ENCODE measurements at places on chromosomes 3 and 15.

- no peak for DNase-seq
Measured at GRCh38 chr3:136804813-136805212, 14.1 kb upstream of the SLC35G2 start.

DNA sequence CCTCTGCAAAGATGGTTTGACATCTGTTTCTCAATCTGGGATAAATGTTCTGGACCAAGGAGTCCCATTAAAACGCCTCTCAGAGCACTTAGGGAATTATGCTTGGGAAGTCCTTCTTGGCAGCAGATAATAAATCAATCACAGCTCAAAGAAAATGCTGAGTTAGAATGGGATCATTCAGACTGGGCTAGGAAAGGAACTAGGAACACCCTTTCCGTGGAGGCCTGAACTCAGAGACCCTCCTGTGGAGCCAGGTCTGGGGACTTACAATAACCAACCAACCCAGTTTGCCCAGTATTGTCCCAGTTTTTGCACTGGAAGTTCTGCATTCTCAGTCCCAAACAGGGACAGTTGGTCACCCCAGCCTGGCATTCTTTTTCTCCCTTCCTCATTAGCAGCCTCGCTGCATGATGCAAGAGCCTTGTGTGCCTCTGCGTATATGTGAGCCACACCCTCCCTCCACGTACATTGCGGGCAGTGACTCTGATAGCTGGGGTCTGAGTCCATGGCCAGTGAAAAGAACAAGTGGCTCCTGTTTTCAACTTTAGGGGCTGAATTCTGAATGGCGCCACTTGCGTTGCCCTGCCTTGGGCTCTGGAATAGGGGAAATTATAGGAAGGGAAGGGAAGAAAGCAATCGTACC, 88.7 kb downstream of the SEMA5B start:
- DNase-seq = no peak

GRCh38 chr3:64290864-64291263, 65.6 kb upstream of the PRICKLE2 start:
- no peak for DNase-seq

- no peak for DNase-seq
Measured at GRCh38 chr15:80495401-80495942, 91.3 kb downstream of the ARNT2 start.

DNA sequence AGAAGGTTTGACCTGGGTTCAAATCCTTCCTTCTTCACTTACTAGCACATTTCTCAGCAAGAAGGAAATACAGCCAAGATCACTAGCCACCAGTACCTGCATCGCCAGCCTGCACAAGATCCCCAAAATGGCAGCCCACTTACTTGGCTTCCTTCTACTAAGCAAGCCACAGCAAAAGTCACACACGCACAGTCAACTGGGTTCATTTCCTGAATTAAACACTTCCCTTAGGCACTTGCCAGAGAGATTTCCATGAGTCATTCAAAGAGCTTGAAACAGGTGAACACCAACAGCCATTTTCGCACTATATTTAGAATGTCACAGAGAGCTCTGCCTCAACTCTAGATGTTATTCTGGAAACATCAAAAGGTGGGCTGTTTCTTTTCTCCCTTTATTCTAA, 42.6 kb downstream of the MGLL start:
- DNase-seq = no peak

DNA sequence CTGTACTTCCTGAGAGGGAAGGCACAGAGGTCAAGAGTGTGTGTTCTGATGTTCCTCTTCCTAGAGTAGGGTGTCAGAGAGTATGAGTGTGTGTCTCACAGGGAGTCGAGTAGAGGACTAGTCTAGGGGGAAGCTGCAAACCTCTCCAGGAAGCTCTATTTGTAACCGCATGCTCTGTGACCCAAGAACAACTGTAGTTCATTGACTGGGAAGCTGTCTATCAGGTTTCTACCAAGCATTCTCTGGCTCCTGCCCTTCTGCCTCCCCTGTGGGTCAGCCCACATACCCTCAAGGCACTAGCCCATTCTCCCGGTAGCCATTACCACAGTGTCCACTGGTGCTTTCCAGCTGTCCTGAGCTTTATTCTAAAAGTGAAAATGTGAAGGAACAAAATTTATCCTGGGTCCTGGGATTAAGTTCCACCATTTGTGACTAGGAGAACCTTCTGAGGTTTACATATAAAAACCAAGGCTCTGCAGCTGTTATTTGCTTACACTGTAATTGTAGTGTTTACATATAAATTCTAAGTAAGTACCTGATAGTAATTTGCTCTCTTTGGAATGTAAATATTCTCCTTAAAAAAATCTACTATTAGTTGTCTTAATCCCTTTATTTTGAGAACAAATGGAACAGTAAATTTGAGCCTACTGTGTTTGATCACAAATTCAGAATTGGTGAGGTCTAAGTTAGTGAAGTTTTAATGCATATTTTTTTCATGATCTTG, 40.7 kb downstream of the MYRIP start:
- no peak for DNase-seq

DNA sequence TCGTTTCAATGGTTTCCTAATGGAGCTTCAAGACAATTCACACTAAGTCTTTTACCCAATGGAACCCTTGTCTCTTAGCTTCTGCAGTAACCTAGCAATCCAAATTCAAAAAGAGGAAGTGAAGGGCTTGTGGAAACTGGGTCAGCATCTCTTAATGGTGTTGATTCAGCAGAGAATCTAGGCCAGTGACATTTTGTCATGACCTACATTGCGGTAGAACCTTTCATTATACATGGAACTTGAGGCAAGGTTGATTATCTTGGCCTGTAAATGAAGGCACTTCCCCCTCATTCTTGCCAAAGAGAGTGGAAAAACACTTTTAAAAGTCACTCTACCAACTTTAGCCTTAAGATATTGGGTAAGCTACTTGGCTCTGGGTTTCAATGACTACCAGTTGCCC, 42.8 kb downstream of the C2CD4B start:
- no peak for DNase-seq

DNA sequence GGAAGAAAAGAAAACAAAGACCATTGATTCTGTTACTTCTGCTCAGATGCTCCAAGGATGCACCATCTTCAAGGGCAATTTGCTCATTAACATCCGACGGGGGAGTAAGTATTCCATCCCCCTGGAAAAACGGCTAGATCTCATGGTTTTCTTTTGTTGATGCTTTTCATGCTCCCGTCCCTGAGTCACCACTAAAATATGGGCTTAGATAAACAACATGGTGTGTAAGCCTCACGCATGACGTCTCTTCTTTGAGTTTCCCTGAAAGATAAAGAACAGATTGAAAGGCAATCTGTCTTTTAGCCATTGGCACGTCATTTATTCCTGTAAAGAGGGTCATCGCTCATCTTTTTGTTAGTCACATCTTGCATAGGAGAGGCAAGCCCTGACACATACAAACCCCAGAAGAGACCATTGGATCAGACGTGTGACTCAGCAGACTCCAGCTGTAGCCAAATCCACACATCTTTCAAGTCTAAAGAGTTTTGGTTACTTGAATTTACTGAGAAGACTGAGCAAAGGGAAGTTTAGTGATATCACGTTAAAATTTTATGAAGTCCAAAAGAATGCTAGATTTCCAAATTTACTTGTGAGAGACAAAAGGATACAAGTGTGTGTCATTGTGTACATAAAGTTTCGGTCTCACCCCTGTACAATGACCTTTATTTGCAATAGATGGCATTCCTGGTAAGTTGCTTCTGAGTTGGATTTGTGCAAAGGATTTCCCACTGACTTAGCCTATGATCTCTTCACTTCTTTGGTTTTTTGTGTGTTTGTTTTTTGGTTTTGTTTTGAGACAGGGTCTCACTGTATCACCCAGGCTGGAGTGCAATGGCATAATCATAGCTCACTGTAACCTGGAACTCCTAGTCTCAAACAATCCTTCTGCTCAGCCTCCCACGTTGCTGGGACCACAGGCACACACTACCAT, 110.5 kb downstream of the PGPEP1L start:
- peak; percentile 96 for DNase-seq

DNA sequence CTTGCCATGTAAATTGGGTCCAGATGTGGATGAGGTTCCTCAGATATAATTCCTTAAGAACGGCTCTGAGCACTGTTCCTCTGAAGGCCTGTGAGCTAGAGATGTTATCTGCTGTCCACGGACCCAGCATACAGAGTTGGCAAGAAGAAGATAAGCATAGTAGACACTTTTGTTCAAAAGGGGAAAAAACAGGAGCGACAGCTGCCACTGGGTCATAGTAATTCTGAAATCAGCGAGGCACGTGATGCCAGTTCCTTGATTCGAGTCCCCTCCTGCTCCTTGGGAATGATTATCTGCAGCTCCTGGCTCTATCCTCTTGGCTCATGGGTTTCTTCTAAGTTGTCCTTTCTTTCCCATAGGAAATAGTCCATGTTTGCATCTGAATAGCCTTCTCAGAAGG, 2.5 kb upstream of the RAB7A start:
- DNase-seq = no peak

GRCh38 chr3:115113367-115113766, 33.7 kb downstream of the ZBTB20 start:
- DNase-seq = peak; percentile 6

- DNase-seq = no peak
Measured at GRCh38 chr3:124469555-124469954, 260.7 kb upstream of the UMPS start.

DNA sequence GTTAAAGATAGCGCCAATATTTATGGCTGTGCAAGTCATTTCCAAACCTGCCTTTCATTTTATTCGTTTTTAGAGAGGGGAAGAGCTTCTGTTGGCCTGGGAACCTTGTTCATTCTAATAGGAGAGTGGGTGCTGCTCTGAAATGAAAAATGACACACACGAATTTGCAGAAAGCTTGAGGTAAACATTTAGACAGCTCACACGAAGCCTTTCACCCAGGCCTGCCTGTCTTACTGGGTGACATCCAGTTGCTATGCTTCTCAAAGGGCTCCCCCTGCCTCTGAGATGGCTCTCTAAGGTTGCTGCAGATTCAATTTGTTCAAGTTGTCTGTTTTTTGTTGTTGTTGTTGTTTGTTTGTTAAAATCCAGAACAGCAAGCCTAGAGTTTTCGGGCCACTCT, 18.2 kb downstream of the PEX5L start:
- no peak for DNase-seq

GRCh38 chr3:15382405-15382923, 44.9 kb downstream of the METTL6 start:
- no peak for DNase-seq

DNA sequence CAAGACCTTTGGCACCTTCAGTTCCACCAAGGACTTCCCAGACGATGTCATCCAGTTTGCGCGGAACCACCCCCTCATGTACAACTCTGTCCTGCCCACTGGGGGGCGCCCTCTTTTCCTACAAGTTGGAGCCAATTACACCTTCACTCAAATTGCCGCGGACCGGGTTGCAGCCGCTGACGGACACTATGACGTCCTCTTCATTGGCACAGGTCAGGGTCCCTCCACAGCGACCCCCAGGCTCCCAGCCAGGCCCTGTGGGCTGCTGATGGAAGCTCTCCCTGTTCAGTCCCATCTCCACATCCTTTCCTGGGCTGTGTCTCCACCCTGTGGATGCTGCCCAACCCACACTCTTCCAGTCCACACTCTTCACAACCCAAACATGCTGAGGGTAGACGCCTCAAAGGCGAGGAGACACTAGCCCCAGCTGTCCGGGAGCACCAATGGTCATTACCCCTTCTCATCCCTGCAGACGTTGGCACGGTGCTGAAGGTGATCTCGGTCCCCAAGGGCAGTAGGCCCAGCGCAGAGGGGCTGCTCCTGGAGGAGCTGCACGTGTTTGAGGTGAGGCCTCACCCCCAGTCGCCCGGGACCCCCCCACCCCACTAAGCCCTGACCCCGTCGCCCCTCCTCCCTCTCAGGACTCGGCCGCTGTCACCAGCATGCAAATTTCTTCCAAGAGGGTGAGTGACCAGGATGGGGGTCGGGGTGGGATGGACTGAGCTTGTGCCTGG, 4.3 kb upstream of the LSMEM2 start:
- DNase-seq = no peak

DNA sequence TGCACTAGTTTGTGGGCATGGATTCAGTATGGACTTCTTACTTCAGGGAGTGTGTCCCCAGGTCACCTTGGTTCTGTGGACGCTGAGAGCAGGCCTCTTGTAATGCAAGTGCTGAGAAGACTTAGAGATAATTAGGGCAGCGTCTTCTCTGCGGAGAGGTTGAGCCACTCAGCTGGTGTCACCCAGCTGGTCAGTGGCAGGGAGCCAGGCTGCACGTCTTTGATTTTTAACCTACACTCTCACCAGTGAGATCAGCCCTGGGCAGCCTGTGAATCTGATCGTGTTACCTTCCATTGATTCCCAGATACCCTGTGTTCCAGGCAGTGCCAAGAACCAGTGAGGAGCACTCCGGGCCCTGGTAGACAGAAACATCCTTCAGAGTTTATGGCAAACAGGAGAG, 92.6 kb downstream of the SLCO3A1 start:
- no peak for DNase-seq

- no peak for DNase-seq
Measured at GRCh38 chr3:141914311-141914710, 37.9 kb downstream of the ATP1B3 start.

DNA sequence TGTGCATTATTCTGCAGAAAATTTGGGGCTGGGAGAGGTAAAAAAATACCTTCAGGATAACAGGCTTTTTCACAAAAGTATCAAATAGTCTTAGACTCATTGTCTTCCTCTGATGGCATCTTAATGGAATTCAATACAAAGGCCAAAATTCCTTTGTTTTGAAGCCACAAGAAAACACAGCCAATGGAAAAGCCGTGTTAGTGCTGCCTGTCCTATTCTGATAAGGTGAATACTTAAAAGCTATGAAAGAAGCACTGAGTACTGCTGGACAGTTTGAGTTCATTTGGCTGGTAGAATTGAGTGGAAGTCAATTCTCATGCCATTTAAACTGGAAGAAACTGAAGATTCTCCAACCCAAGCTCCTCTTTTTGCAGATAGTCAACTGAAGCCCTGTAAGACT, 395.3 kb upstream of the TPRG1 start:
- peak; percentile 37 for DNase-seq

GRCh38 chr15:38252481-38253350, at the start of gene SPRED1:
TSS of gene SPRED1 (plus strand) at chr15:38252836. CDS start at chr15:38253186, 350 bp downstream.
- peak; percentile 44 for DNase-seq

- DNase-seq = no peak
Measured at GRCh38 chr3:44427683-44428082, 49.8 kb downstream of the ZNF445 start.

Data from foreskin fibroblast (primary cell).